Stimulated activated CD8-positive, alpha-beta memory T cell treated with anti-CD3 and anti-CD28 coated beads, Interleukin-7, amount 100 ng/mL, for 1 hour (primary cell): ENCODE measurements at places on chromosomes 12 and 14.

DNA sequence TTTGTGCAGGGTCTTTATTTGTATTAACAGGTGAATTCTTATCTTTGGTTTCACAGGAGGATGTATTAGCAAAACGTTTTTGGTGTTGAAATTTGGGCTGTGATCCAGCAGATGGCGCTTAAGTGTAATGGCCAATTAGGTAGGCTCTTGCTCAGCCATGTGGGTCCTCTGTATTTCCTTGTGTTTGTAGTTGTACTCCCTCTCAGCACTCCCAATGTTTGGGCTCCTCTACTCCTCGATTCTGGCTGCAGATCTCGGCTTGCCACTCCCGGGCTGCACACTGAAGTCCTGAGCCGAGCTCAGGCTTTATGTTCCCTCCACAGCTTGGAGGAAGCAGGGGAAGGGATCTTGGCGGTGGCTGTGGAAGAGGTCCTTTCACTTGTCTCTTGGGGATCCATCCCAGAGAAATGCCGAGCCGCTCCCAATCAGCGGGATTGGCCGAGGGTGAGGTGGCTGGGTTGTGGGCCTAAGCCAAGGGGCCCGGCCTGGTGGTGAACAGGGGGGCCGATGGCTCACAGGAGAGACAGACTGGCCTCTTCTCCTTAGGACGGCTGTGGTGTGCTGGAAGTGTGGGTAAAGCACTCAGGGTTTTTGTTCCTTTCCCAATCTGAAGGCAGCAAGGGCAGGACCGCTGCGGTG lies 133.7 kb downstream of the AEBP2 start:
- DNase-seq: no peak

DNA sequence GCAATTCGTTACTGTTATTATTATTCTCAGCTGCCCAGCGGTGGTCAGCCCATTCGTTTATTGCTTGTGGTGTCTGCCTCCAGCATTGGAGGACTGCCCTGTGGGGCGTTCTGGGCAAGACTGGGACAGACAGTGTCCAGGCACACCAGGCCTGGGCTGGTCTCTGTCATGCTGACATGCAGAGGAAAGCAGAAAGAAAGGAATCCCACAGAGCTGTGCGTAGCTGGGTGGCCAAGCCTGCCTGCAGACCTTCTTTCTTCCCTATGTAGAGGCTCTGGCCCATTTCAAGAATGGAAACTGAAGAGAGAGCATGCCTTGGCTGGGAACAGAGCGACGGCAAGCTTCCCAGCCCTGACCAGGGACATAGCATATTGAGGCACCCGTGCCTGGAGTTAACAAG lies 525.3 kb upstream of the TBX3 start:
- no peak for DNase-seq

GRCh38 chr12:25929142-25929541 lies 29.3 kb upstream of the RASSF8 start:
- DNase-seq: no peak

- no peak for DNase-seq
Measured at GRCh38 chr14:87575378-87575777, 417.6 kb downstream of the GALC start.
